Thyroid gland (tissue), 4 donors: ENCODE measurements at places on chromosomes 12 and 14. TPM values are rescaled to one million over a fixed set of nuclear protein-coding genes. Genes with fewer than 3 reads are reported as not detected.

The MYO1H gene
- total RNA-seq, result 0.88 TPM

The TAS2R9 gene
- not detected for total RNA-seq

The SLC2A14 gene
- total RNA-seq, result not detected

The SYNDIG1L gene
- total RNA-seq, result not detected

The BCL11B gene
- 1.8 TPM for total RNA-seq

The PTGDR gene
- total RNA-seq, result 1.2 TPM

The JPH4 gene
- total RNA-seq, result not detected

The GRIP1 gene
- 17.2 TPM for total RNA-seq

The STAC3 gene
- 7.3 TPM for total RNA-seq

The BRAP gene
- 23.5 TPM for total RNA-seq

The CEP83 gene
- 30.1 TPM for total RNA-seq

The ZNF26 gene
- 25.4 TPM for total RNA-seq

The KLRG1 gene
- 2.0 TPM for total RNA-seq

The KLRK1 gene
- 1.1 TPM for total RNA-seq

The LHX5 gene
- not detected for total RNA-seq

The FAM181A gene
- 0.67 TPM for total RNA-seq

The LYZ gene
- 34.2 TPM for total RNA-seq

The CCDC197 gene
- total RNA-seq, result not detected

The ESRRB gene
- total RNA-seq, result not detected

The INHBC gene
- not detected for total RNA-seq

The INSM2 gene
- not detected for total RNA-seq

The SMIM41 gene
- not detected for total RNA-seq

The FOXN4 gene
- not detected for total RNA-seq

The KRT75 gene
- not detected for total RNA-seq

The GNPTAB gene
- total RNA-seq, result 26.5 TPM

The AQP6 gene
- not detected for total RNA-seq

The PRIMA1 gene
- total RNA-seq, result 0.33 TPM

The TRIM9 gene
- total RNA-seq, result 1.7 TPM

The REP15 gene
- 1.8 TPM for total RNA-seq

The BICDL1 gene
- total RNA-seq, result 81.8 TPM

The PGF gene
- 64.3 TPM for total RNA-seq
